ENCODE measurements at places on chromosomes 7 and 10. TPM values are rescaled to one million over a fixed set of nuclear protein-coding genes. Genes with fewer than 3 reads are reported as not detected.

The MKX gene
- polyA plus RNA-seq: 0.32 TPM

The TAF6 gene
- polyA plus RNA-seq: 63.3 TPM

The RRP12 gene
- polyA plus RNA-seq: 20.0 TPM

The COL28A1 gene
- polyA plus RNA-seq: 9.7 TPM

The ATOH7 gene
- 1.5 TPM for polyA plus RNA-seq

The CPA2 gene
- 0.40 TPM for polyA plus RNA-seq

The APBB1IP gene
- 1.8 TPM for polyA plus RNA-seq
